Hematopoietic multipotent progenitor cell treated with erythropoietin and hydrocortisone succinate and interleukin-3 and kit ligand, for 15 days (in vitro differentiated cells): ENCODE measurements at places on chromosomes 7 and 10.

- DNase-seq, result no peak
Observed at GRCh38 chr10:9824631-9825071, 1193.0 kb upstream of the CELF2 start.

DNA sequence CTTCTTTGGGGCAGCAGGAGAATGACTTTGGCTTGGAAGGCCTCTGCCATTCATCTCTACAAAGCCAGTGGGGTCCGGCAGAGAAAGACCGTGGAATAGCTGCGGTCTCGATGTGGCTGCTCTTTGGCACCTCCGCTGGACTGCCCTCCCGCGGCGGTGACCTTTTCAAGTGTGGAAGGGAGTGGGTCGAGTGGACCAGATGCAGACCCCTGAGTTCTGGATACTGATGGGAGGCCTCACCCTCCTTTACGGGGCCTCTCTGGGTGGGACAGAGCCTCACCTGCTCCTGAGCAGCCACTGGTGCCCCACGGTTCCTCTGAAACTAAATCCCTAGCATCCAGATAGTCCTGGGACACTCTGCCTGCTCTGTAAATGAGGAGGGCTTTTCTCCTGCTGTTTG is 113.1 kb downstream of the NT5C2 start:
- no peak for DNase-seq

- DNase-seq, result no peak
Observed at GRCh38 chr10:76559892-76560220, 1077.8 kb downstream of the KCNMA1 start.

GRCh38 chr10:6056411-6057135 is 5.6 kb downstream of the IL2RA start:
- no peak for DNase-seq

DNA sequence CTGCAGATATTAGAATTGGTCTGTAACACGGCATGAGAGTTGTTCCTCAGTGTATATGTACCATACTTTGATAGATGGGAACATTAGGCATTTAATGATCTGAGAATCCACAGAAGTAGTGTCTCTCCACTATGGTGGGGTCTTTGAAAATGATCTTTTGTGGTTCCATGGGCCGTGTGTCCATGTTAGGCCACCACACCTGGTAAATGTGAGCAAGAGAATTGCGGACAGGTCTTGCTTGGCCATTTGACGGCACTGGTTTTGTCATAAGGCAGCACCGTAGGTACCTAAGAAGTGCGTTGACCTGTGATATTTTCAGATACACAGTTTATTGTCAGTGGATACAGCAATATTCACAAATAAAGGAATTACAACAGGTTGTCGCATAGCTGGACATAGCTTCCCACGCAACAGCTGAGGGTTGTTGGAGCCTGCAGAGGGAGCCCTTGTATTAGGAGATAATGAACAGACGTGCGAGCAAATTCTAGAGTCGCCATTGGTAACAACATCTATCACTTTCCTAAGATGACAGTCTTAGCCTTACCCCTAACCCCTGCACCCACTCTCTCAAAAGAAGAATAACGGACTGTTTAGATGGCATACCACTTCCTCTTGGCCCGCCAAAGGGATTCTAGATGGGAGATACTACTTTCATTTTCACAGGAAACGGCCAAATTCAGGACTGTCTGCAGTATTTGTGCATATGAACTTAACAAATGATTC is 111.4 kb downstream of the COL28A1 start:
- DNase-seq, result peak; percentile 72

- DNase-seq, result no peak
Observed at GRCh38 chr7:98643236-98643985, 26.3 kb downstream of the NPTX2 start.

- no peak for DNase-seq
Observed at GRCh38 chr7:123916240-123916724, 8.8 kb upstream of the SPAM1 start.

DNA sequence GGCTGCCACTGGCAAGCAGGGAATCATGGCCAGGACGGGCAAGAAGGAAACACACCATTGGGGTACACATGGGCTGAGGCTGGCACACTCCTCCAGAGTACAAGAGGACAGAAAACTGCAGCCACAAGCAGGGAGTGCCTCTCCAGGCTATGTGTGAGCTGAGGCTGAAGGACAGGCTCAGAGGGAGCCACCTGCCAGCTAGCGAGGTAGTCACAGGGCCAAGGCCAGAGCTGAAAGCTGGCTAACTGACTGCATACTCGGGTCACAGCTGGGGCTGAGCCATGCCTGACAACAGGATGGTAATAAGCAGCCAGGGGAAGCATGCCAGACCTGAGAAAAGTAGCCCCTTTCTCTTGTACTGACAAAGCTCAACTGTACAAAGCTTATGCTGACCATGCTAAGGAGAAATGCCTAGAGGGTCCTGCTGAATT is 52.0 kb downstream of the KIF5B start:
- no peak for DNase-seq

- DNase-seq, result no peak
Observed at GRCh38 chr7:41261080-41261479, 441.8 kb downstream of the INHBA start.

DNA sequence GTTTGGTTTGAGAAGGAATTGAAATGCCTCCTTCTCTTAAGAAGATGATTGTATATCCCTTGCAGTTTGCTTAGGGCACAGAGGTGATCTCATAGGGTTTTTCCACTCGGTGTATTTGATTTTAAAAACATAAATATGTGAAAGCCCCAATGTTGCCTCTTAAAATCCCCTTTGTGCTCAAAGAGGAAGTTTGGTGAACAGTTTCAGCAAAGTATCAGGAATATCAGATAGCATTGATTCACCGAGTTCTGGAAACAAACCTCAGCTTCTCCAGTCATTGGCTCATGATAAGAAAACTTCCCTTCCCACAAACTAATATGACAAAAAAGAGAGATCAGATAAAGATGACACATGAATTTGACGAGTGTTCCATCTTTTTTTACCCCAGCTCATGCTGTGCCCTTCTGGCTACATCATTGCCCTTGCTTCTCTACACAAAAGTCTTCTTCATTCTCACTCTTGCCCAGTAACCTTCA is 20.1 kb upstream of the SMNDC1 start:
- no peak for DNase-seq

- DNase-seq, result no peak
Observed at GRCh38 chr10:31677195-31678138, 251.2 kb downstream of the ARHGAP12 start.

- no peak for DNase-seq
Observed at GRCh38 chr10:47246406-47247147, 53.4 kb upstream of the GDF10 start.

- no peak for DNase-seq
Observed at GRCh38 chr7:149855361-149856305, 17.5 kb downstream of the ZNF862 start.

DNA sequence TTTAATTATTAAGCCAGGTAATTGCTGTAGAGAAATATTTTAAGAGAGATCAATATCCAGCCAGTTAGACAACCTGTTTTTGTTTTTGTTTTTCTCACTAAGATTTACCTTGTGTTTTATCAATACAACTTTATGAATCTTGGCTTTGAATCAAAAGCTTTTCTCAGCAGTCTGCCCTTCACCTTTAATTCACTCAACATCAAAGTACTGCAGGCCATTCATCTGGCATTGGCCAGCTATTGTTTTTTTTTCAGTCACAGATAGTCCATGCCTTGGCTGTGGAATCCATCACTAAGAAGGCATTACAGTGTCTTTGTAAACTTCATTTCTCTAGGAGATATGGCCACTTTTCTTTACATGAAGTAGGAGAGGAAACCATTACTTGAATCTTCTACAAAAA is 20.2 kb downstream of the SGCE start:
- no peak for DNase-seq

- no peak for DNase-seq
Observed at GRCh38 chr10:78955206-78955605, 113.6 kb upstream of the ZMIZ1 start.

GRCh38 chr10:133211141-133211830 is 18.7 kb upstream of the UTF1 start:
- no peak for DNase-seq

DNA sequence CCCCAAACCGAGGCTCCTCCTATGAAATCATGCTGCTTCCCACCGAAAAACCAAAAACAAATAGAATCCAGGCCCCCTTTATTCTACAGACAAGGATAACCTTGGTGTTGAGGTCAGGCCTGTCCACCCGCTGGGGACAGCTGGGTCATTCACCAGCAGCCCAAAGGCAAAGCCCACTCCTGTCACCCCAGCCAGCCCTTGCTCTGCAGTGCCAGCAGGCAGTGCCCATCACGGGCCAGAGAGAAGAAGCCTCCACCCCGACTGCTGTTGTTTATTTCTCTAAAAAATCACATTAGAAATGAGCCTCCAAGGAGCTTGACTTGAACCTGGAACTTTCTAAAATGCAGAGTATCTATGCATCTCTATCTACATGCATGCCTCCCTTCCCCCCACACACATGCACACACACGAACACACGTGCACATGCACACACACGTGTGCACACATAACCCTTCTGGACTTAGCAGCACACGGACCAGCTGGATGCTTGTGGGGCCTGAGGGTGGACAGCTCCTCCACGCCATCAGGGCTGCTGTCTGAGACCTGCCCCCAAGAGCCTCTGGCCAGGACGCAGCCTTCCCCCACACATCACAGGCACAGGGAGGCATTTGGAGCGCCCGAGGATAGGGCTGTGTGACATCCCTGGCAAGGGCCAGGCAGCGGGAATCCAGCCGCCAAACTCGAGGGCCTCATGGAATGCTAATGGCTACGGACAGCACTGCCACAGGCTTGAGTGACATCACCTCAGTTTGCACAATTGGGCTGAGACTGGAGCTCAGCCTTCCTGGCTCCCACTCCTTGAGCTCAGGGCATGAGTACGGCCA is 22.8 kb downstream of the PRKAG2 start:
- no peak for DNase-seq

- no peak for DNase-seq
Observed at GRCh38 chr10:123995461-123996131, 97.8 kb downstream of the CHST15 start.

GRCh38 chr10:124681091-124681490 is 63.1 kb downstream of the FAM53B start:
- DNase-seq, result no peak

DNA sequence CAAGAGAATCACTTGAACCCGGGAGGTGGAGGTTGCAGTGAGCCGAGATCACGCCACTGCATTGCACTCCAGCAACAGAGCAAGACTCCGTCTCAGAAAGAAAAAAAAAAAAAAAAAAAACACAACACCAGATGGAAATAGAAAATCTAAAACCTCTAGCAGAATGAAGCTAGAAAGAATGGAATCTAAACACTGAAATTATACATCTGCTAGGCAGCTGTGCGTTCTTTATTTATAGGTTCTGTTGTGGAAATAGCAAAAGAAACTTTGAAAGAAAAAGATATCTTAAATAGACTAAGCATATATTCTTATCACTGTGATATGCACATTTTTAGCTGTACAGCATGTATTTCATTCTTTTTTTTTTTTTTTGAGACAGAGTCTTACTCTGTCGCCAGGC is 17.1 kb downstream of the BMPR1A start:
- no peak for DNase-seq

DNA sequence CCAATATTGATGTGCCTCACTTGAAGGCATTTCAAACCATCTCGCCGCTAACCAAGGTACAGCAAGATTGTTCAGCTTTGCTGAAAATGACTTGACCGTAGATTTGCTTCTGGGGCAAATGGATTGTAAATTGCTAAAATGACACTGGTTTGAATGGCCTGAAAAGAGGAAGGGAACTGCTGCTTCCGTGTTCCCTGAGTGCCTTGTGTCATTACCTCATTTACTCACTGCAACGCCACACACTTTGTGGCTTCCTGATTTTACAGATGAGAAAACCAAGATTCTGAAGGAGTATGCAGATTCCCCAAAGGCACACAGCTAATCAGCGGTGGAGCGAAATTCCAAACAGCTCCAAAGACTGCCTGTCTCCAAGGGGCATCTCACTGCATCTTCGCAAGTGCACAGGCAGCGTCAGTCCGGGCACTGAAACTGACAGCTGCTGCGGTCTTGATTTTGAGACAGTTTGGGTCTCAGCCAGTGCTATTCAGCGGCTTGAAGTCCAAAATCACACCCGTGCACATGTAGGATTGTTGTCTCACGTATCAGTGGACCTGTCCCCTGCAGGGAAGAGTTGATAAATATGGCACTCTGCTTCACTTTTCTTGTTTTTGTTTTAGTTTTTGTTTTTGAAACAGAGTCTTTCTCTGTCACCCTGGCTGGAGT is 290.9 kb downstream of the DPP6 start:
- no peak for DNase-seq

DNA sequence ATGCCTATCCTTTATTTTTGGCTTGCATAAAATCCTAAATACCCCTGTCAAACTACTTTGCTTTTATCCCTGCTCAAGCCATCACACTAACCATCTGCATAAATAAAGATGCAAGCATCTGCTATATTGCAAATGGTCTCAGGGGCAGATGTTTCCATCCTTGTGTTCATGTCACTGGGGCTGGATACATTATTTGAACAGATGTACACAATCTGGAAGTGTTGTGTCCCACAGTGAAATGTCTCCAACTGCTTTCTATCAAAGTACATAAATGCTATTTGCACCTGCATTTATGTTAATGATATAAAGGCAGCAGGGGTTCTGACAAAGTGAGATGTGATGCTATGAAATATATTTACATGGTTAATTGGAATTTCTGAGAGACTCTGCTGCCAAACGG is 163.1 kb downstream of the ZNF438 start:
- no peak for DNase-seq

DNA sequence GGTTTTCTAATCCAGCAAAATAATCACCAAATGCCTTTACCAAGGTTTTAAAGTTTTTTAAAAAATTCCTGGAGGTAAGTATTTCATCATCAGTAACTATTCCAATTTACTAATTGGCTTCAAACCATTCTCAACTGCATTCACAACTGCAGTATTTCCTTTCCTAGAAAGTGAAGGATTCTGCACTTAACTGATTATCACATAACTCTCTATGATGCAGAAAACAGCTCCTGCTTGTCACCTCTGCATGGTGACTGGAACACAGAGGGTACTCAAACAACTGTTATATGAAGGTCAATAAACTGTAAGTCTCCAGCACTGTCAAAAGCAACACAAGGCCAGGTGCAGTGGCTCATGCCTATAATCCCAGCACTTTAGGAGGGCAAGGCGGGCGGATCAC is 42.6 kb downstream of the SRPK2 start:
- DNase-seq, result no peak

GRCh38 chr10:70722820-70723424 is 50.6 kb downstream of the ADAMTS14 start:
- DNase-seq, result no peak

DNA sequence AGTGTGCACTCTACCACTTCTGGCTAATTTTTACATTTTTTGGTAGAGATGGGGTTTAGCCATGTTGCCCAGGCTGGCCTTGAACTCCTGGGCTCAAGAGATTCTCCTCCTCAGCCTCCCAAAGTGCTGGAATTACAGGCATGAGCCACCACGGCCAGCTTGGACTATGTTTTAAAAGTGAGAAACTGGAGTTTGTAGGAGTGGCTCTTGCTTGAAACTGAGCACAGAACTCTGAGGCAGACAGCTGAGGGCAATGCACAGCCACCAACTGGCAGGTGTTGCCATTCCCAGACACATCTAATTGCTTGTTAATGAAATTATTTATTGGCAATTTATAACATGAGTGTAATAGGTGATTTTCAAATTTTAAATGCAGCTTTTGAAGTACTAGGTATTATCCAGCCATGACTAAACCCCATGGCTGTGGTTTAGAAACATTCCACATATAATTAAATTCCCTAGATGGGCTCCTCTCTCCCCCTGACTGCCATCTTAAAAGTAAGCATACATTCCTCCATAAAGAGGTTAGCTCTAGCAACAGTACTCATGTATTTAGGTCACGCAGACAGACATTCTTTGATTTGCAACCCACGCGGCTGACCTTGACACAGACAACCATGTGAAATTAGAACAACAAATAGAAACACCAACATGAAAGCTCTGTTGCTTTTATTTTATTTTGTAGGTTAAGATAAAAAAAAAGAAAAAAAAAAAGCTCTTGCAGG is 19.8 kb downstream of the PANK1 start:
- DNase-seq, result no peak
